Uterine smooth muscle cell (primary cell): ENCODE measurements at places on chromosomes 11 and 22. TPM values are rescaled to one million over a fixed set of nuclear protein-coding genes. Genes with fewer than 3 reads are reported as not detected.

Gene MPEG1
- not detected in 2 replicates for total RNA-seq

Gene CECR2
- total RNA-seq = 0.11 and 0.37 TPM in 2 replicates

Gene HIC2
- total RNA-seq = 2.4 and 2.7 TPM in 2 replicates

Gene MMP27
- total RNA-seq = not detected in 2 replicates

Gene SMTNL1
- not detected in 2 replicates for total RNA-seq

Gene GAS2
- total RNA-seq = 1.4 and 1.6 TPM in 2 replicates

Gene CLNS1A
- 159 and 170 TPM in 2 replicates for total RNA-seq

Gene C11orf52
- 0.11 and 0.25 TPM in 2 replicates for total RNA-seq

Gene ISX
- total RNA-seq = not detected in 2 replicates

Gene INPPL1
- 58.9 and 83.4 TPM in 2 replicates for total RNA-seq

Gene PRR33
- not detected in 2 replicates for total RNA-seq

Gene CBX7
- total RNA-seq = 6.2 and 13.5 TPM in 2 replicates

Gene LDHAL6A
- not detected in 2 replicates for total RNA-seq

Gene APOBEC3G
- 14.5 and 15.4 TPM in 2 replicates for total RNA-seq

Gene ST14
- under 0.01 TPM in 1 of 2 replicates, not detected in the other for total RNA-seq

Gene GTPBP1
- 33.7 and 41.6 TPM in 2 replicates for total RNA-seq

Gene CABP4
- total RNA-seq = not detected in 2 replicates

Gene CHST1
- total RNA-seq = 0.89 and 1.7 TPM in 2 replicates

Gene MUC6
- not detected in 2 replicates for total RNA-seq

Gene PLA2G3
- 0.25 and 0.33 TPM in 2 replicates for total RNA-seq

Gene SPINDOC
- 15.4 and 17.6 TPM in 2 replicates for total RNA-seq

Gene MYO7A
- total RNA-seq = 0.11 and 0.12 TPM in 2 replicates

Gene ENTHD1
- total RNA-seq = not detected in 2 replicates

Gene TMEM121B
- under 0.01 and 0.11 TPM in 2 replicates for total RNA-seq

Gene DAGLA
- total RNA-seq = 3.5 and 3.8 TPM in 2 replicates

Gene C1QTNF5
- 3.5 and 15.2 TPM in 2 replicates for total RNA-seq

Gene OR52H1
- total RNA-seq = 0.66 and 1.1 TPM in 2 replicates

Gene OR52E4
- not detected in 2 replicates for total RNA-seq

Gene TEX54
- total RNA-seq = not detected in 2 replicates

Gene METTL15
- 19.7 and 23.9 TPM in 2 replicates for total RNA-seq

Gene GRIA4
- total RNA-seq = 0.12 TPM in 1 of 2 replicates, not detected in the other

Gene BTG4
- not detected in 2 replicates for total RNA-seq

Gene PANX2
- total RNA-seq = 0.37 and 0.66 TPM in 2 replicates

Gene KRTAP5-7
- 0.11 TPM in 1 of 2 replicates, not detected in the other for total RNA-seq

Gene HTR3A
- total RNA-seq = under 0.01 TPM in 1 of 2 replicates, not detected in the other

Gene OR52I1
- not detected in 2 replicates for total RNA-seq

Gene PTS
- total RNA-seq = 58.4 and 86.8 TPM in 2 replicates

Gene DTX4
- total RNA-seq = 0.22 and 0.25 TPM in 2 replicates

Gene OR56A1
- not detected in 2 replicates for total RNA-seq

Gene SCGB1D2
- total RNA-seq = not detected in 2 replicates

Gene TMPRSS4
- total RNA-seq = not detected in 2 replicates

Gene SLC22A6
- total RNA-seq = not detected in 2 replicates

Gene OR51E2
- total RNA-seq = under 0.01 and 0.11 TPM in 2 replicates

Gene CLDN5
- total RNA-seq = 1.1 TPM in 2 replicates
